ENCODE measurements at places on chromosomes 13 and 19.
A peak's percentile ranks its signal among the peaks of the same experiment; 100 is the strongest.

GRCh38 chr13:45521297-45521696, 56.6 kb downstream of the COG3 start:
- DNase-seq, result no peak

DNA sequence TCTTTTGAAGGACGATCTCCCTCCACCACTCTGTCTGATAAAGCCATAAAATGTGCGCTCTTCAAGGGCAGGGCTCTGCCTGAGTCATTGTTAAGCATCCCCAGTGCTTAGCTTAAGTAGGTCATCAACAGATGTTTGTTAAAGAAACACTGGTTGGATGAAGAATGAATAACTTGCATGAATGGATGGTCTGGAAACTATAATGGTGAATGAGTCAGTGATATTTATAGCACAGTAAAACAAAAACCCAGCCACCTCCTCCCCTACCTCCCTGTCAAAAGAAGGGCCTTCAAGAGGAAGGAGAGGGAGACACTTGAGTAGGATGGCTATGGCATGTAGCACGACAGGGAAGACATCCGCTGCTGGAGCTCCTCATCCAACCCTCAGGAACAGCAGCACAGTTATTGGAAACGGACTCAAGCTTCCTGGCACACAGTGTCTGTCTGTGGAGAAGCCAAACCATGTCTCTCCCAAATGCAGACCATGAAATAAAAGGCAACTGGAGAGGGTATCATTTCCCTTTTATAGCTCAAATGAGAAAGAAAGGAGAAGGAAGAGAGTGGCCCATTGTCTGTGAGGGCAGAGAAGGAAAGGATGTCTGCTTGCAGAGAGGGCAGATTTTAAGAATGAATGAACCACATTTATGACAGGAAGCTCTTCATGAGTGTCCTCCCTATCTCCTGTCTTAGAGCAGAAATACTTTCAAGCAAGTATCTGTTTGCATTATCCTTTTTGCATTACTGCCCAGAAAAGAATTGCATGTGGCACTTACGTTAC, 183.5 kb upstream of the UBL3 start:
- DNase-seq, result no peak

DNA sequence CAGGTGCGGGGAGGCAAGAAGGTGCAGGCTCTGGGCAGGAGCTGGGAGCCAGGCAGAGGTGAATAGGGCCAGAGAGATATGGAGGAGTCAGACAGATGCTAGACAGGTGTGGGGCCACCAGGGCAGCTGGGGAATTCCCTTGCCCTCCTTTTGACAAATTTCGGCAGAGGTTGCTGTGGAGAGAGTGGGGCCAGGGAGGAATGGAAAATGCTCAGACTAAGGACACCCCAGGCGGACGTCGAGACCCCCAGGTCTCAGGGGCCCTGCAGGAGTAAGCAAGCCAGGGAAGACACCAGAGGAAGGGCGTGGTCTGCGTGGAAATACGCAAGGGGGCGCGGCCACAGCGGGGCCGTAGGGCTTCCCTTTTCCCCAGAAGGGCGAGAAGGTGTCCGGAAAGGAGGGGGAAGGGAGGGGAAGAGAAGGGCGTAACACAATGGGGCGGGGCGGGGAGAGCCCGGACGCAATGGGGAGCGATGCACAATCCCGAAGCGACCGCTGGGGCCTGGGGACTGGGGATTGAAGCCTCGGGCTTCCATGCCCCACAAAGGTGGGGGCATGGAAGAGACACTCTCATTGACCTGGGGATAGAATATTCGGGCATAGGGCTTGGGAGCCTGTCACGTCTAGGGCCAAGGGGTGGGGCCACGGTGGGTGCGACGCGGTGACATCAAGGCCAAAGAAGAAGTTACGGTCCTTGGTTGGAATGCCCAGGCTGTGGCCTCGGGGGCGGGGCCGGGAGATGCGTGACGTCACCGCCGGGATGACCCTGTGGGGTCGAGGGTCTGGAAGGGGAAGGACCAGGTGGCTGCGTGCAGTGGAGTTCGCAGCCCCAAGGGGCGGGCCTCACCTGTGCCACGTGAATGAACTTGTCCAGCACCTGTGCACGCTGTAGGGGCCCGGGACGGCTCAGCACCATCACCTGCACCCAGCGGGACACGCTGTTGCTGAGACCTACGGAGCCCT, 8.2 kb downstream of the RASGRP4 start:
- peak; percentile 75 for DNase-seq

DNA sequence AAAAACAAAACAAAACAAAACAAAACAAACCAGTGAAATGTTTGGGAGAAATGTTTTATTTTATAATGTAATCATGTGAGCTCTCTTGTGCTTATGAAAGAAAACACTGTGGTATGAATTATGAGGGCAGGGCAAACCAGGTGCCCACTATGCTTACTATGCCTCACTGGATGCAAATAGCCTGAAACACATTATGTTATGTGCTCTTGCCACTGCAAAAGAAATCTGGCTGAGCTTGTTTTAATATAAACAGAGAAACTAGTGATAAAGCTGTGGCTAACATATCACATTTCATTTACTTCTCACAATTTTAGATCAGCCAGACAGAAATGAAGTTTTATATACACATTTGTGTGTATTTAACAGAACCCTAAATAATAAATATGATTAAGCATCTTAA, 8.7 kb upstream of the NBEA start:
- DNase-seq, result no peak

- DNase-seq, result no peak
Measured at GRCh38 chr13:28685892-28686291, 27.0 kb downstream of the POMP start.

- DNase-seq, result peak; percentile 47
Measured at GRCh38 chr13:78602561-78603239, 652 bp downstream of the POU4F1 start.

DNA sequence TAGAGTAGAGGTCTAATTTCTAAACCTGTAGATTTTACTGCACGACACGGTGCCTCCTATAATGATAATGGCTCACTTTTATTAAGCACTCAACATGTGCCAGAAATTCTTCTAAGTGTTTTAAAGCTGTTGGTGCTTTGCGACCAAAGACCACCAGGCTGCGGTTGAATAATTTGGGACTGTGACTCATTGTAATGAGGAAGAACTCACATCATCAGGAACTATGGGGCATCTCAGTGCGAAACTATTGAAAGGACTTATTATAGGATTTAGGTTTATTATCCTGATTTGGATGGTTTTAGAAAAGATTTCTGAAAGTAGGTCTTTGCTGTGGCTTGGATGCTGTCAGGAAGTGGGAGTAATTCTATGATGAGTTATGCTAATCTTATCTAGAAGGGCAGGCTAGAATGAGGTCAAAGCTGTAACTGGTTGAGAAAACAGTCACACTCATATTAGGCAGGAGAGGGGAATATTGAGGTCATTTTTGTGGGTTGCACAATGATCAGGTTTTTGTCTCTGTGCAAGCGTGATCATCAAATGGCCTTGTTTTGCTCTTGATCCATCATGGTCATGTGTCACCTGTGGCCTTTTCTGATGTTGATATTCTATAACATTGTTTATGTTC, 266.8 kb downstream of the PCDH20 start:
- DNase-seq, result no peak
